ENCODE measurements at places on chromosomes 2 and 18.

DNA sequence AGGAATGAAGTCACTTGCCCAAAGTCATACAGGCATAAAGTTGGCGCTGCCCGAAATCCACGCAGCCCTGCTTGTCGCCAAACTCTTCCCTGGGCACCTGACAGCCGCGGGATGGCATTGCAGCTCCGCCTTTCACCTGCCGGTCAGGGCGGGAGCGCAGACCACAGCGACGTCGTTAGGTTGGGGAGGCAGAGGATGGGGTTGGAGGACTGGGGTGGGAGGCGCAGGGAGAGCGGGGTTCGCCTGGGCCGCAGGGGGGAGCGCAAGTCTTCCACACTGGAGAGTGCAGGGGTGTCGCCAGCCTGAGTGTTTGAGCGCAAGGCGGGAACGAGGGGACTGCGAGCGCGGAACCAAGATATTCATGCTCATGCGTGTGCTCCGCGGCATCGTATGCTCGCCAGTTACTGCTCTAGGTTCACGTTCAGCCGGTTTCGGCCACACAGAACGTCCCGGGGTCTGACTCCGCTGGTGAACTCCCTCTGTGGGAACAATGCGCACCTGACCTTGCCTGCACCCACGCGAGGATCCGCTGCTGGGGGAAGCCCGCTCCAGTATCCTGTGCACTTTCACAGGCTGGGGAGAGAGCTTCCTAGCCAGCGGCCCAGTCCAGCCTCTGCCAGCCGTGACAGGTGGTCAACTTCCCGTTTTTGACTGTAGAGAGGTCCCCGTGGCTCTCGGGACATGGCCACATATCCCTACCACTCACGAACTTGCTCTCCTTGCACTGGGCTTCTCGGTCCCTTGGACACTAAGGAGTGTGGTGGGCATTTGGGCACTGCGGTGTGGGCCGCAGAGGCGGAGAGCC is 767 bp upstream of the NPPC start:
- peak; percentile 56 for DNase-seq

DNA sequence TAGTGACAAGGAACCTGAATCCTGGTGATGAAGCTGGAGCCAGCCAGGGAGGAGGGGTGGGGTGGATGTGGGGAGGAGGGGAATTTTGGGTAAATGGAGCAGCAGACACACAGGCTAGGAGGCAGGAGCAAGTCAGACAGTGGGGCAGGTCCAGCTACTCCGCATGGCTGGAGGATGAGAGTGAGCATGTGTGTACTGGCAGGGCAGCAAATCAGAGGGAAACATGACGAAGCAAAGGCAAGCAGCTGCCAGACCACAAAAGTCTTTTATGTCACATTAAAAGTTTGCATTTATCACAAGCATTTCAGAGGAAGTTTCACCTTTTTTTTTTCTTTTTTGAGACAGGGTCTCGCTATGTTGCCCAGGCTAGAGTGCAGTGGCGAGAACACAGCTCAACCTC is 11.9 kb upstream of the KIDINS220 start:
- DNase-seq: no peak

DNA sequence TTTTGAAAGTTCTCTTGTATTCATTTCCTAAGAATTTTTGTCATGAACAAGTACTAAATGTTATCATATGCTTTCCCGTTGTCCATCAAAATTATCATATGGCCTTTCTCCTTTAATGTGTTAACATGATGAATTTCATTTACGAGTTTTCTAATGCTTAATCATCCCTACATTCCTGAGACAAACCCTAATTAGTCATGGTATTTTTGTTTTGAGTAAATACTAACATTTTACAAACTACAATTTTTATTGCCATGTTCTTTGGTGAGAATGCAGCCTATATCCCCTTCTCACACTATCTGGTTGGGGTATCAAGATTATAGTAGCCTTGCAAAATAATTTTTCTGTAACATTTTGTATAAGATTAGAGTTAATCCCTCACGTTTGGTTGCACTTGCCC is 14.5 kb downstream of the SMAD2 start:
- DNase-seq: no peak

- no peak for DNase-seq
Measured at GRCh38 chr2:148603562-148603920, 41.0 kb upstream of the EPC2 start.

GRCh38 chr18:1392865-1393734 is 488.4 kb downstream of the ADCYAP1 start:
- peak; percentile 19 for DNase-seq

- DNase-seq: no peak
Measured at GRCh38 chr2:234488486-234488885, 8.4 kb downstream of the ARL4C start.

DNA sequence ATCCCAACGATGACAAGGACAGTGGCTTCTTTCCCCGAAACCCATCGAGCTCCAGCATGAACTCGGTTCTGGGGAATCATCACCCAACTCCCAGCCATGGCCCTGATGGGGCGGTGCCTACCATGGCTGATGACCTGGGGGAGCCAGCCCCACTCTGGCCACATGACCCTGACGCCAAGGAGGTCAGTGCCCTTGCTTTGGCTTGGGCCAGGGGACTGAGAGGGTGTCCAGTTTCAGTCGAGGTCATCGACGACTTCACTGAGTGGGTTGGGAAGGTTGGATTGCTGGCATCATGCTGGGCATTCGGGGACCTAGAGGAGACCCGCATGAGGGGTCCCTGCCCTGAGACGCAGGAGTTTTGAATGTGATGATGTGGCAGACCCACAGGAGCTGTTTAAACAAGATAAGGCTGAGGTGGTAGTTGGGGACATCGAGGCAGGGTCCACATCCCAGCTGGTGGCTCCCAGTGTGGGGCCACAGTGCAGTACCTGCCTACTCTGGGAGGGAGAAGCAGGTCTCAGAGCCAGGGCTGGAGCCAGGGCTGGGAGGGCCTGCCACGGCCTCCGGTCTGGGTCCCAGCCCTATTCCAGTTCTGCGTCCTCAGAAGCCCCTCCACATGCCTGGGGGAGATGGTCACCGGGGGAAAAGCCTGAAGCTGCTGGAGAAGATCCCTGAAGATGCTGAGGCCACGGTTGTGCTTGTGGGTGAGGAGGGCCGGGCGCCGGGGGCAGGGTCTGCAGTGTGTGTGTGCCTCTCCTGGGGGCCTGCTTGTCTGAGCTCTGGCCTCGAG is 6.0 kb downstream of the SLC4A3 start:
- DNase-seq: no peak

GRCh38 chr2:30367232-30368070 is 79.6 kb upstream of the LCLAT1 start:
- DNase-seq: no peak

DNA sequence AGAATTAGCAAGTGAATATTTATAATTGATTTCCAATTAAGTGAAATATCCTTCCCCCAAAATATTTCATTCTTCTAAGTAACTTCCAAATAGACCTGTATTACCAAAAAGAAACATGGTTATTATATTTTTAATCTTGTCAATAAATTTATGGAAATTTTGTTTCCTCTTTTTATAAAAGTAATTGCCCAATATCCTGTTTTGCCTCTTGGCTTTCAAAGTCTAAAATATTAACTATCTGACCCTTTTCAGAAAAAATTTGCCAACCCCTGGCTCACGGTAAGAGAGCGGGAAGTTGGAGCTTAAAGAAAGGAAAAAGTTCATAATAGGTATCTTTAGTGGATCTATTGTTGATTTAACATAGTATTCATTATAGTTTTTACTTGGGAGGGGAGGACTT is 20.4 kb upstream of the SANBR start:
- no peak for DNase-seq
